NCI-H748 treated with DMSO at 0.1 percent for 48 hours (cell line): ENCODE measurements at places on chromosomes 7 and 10.
A peak's percentile ranks its signal among the peaks of the same experiment; 100 is the strongest.

GRCh38 chr7:53214463-53214862 lies 179.0 kb downstream of the POM121L12 start:
- DNase-seq, result no peak

DNA sequence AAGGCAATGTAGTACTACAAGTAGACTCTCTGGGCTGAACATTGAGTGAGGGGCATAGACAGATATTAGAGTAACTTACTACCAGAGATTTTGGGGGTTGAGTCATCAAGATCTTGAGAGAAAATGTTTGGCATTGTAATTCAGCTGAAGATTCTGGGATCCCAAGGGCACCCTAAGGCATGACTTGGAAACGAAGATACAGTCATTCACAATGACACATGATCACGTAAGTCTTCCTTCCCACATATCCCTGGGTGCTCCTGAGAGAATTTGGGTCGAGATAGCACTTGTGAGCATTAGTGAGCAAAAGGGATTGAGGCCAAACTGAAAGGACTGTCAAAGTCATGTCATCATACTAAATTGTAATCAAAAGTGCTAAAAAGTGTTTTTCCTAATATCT lies 192.5 kb upstream of the PCLO start:
- no peak for DNase-seq

GRCh38 chr10:69449841-69450240 lies 1.4 kb upstream of the TSPAN15 start:
- no peak for DNase-seq

- DNase-seq, result no peak
These were observed 15.5 kb upstream of the GTPBP4 start for GRCh38 chr10:972763-973162.

GRCh38 chr7:48035967-48036478 lies 680 bp downstream of the C7orf57 start:
- DNase-seq, result no peak

GRCh38 chr10:49074836-49075682 lies 40.3 kb downstream of the VSTM4 start:
- no peak for DNase-seq

- DNase-seq, result no peak
These were observed 157.8 kb downstream of the ANLN start for GRCh38 chr7:36547416-36547815.

- no peak for DNase-seq
These were observed 19.6 kb upstream of the EFCAB10 start for GRCh38 chr7:105600720-105601550.

GRCh38 chr10:127918572-127918971 lies 11.7 kb downstream of the PTPRE start:
- DNase-seq, result no peak

- DNase-seq, result no peak
These were observed 210.3 kb downstream of the INHBA start for GRCh38 chr7:41492603-41493002.

DNA sequence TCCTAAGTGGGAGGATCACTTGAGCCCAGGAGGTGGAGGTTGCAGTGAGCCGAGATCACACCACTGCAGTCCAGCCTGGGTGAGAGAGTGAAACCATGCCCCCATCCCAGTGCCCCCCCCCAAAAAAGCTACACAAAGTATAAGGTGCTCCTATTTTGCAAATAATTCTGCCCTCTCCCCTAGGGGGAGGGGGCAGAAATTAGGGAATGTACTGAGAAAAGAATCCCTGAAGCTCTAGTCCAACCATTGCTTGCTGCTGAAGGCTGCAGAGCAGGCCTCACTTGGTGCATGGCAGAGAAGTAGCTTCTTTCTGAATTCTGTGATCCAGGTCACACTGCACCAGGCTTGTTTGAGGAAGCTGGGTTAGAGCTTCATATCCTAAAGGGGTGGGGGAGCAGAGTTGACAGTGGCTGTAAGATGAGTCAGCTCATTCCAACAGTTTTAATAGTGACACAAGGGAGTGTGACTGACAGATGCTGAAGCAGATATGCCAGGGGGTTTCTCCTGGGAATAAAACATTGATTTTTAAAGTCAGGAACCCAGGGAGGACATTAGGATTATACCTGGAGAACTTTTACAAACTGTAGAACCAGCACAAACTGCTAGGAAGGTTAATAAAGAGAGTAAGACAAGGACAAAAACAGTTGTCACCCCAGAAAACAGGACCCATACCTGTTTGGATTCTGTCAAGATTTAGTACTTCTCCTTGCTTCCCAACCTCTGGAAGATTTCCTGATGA lies 32.8 kb upstream of the STRIP2 start:
- no peak for DNase-seq

GRCh38 chr10:29181936-29182335 lies 106.9 kb upstream of the LYZL1 start:
- no peak for DNase-seq

- no peak for DNase-seq
These were observed 1158.9 kb upstream of the CELF2 start for GRCh38 chr10:9858816-9859215.

GRCh38 chr7:84157171-84157570 lies 37.4 kb downstream of the SEMA3A start:
- no peak for DNase-seq

DNA sequence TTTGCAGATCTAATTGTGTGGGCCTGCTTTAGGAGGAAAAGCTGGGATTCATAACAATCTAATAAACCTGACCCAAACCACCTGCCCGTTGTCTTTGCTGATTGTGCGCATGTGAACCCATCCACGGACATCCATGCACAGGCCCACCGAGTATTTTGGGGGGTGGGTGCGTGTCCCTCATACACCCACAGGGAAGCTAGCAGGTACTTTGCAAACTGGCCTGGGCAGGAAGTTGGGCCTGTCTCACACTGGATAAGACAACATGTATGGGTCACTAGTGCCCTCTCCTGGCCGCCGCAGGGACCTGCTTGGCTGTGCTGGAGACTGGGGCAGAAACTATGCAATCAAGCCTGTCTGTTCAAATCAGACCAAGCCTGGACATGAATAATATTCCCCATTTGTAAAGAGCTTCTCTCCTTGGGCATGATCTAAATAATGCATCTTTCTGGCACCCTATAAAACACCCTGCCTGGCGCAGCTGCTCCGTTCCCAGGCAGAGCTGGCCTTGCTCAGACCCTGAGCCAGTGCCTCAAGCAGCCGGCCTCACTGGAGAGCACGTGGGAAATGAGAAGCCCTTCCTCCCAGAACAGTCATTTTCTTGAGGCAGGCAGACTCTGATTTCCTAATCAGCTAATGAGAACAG lies 15.8 kb downstream of the ECHDC3 start:
- peak; percentile 10 for DNase-seq

GRCh38 chr10:36425131-36425797 lies 700.1 kb upstream of the ANKRD30A start:
- DNase-seq, result no peak

- DNase-seq, result no peak
These were observed 1.6 kb downstream of the CAMK1D start for GRCh38 chr10:12350925-12351324.

GRCh38 chr10:75266945-75267344 lies 31.2 kb upstream of the COMTD1 start:
- DNase-seq, result no peak

GRCh38 chr10:95295031-95295755 lies 4.4 kb upstream of the PDLIM1 start:
- peak; percentile 36 for DNase-seq

- no peak for DNase-seq
These were observed 153.6 kb downstream of the CELF2 start for GRCh38 chr10:11170993-11171851.

- DNase-seq, result no peak
These were observed 39.6 kb downstream of the PDGFA start for GRCh38 chr7:479948-480499.

- DNase-seq, result no peak
These were observed 49.4 kb downstream of the HK1 start for GRCh38 chr10:69327463-69328379.

DNA sequence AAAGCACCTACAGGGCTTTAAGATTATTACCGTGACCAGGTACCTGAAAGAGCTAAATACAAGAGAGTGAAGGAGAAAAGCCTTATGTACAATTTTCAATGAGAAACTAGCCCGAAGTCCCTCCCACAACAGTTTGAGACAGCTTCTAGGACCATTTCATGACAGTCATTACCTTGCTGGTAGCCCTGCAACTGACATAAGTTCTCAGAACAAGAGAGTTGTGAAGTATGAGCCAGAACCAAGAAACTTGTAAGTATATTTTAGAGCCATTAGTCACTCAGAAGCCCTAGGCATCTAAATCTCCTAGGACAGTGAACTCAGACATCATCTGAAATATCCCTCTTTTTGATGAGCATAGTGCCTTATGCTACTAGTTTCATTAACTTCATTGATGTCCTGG lies 792.1 kb downstream of the GRM8 start:
- DNase-seq, result no peak

- DNase-seq, result no peak
These were observed 97.8 kb downstream of the CDK14 start for GRCh38 chr7:90693939-90694338.

DNA sequence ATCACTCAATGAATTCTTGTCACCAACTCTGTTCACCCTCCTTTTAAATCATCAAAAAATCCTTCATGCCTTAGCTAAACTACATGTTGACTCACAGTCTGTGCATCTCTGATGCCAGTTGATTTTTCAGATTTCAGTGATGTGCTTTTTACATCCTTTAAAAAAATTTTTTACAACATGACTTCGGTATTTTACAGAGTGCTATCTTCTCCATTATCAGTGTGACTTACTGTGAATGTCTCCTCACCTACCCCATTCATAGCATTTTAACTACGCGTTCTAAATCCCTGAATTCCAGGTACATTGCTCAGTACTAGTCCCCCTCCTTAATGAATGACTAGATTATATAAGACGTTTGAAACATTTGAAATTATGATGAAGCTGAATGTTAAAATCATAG lies 98.7 kb downstream of the DNAH11 start:
- DNase-seq, result no peak

- DNase-seq, result peak; percentile 74
These were observed 23.6 kb upstream of the SRI start for GRCh38 chr7:88243345-88243909.

DNA sequence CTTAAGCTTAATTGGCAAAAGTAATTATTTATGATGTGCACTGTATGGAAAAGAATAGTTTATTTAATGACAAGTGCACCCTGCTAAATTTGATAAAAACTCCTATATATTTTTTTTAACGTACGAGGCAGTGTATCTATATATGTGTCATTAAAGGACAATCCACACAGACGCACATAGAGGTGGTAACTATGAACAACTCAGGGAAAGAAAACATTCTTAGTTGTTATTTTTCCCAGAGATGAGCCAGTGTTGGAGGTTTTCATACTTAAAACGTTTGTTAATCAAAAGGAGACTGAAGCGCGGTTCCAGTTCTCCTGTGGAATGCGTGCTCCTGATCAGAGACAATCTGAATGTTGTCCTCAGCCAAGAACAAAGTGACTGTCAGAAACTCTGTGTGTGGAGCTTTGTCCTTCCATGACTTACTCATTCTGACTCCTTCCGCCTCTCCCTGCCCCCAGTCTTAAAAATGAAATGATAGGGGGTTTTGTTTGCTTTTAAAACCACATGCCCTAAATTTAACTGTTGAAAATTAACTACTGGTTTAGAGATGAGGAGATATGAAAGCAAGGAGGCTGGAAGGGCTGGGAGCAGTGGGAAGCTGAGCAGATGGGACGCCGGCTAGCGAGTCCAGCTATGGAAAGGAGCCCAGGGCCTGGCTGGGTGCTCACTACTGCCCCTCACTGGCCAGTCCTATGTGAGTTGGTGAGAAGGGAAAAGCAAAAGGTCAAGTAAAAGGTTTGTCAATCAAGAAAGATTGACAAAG lies 99.6 kb downstream of the SVIL start:
- no peak for DNase-seq
